Stimulated activated CD4-positive, alpha-beta T cell treated with anti-CD3 and anti-CD28 coated beads, Interleukin-15, amount 100 ng/mL, for 24 hours (primary cell): ENCODE measurements at places on chromosomes 12 and 14.
A peak's percentile ranks its signal among the peaks of the same experiment; 100 is the strongest.

GRCh38 chr14:97942921-97943320, 1145.7 kb downstream of the VRK1 start:
- no peak for DNase-seq

DNA sequence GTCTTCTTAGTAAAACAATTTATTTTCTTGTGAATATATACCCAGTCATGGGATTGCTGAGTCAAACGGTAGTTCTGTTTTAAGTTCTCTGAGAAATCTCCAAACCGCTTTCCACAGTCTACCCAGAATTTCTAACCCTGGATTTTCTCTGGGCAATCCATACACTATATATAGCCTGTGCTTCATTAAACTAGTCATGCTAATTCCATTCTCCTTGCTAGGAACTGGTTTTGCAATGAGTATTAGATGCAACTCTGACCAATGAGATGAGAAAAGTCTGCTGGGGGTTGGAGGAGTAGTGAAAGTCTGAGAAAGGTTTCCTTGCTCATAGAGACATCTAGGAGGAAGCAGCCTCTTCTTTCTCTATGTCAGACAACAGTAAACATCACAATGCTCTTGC, 196.1 kb upstream of the CDKN3 start:
- no peak for DNase-seq

DNA sequence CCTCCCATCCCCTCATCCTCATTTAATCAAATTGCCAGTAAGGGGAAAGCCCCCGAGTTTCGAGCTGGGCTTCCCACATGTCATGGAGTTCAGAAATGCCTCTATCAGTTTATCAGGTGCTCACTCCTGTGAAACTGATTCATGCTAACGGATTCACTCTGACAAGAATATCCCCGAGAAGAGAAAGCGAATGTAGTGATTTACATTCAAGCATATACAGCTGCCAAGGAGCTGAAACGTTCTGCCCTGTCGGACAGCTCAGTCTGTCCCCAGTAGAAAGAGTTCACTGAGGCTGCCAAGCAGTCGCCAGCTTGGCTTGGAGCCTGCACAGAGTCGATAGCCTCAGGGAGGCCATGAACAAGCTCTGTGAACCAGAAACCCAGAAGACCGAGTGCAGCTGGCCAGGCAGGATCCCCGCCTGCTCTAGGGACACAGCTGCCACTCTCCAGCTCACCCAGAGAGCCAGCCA, 88.4 kb downstream of the TMCC3 start:
- peak; percentile 13 for DNase-seq

DNA sequence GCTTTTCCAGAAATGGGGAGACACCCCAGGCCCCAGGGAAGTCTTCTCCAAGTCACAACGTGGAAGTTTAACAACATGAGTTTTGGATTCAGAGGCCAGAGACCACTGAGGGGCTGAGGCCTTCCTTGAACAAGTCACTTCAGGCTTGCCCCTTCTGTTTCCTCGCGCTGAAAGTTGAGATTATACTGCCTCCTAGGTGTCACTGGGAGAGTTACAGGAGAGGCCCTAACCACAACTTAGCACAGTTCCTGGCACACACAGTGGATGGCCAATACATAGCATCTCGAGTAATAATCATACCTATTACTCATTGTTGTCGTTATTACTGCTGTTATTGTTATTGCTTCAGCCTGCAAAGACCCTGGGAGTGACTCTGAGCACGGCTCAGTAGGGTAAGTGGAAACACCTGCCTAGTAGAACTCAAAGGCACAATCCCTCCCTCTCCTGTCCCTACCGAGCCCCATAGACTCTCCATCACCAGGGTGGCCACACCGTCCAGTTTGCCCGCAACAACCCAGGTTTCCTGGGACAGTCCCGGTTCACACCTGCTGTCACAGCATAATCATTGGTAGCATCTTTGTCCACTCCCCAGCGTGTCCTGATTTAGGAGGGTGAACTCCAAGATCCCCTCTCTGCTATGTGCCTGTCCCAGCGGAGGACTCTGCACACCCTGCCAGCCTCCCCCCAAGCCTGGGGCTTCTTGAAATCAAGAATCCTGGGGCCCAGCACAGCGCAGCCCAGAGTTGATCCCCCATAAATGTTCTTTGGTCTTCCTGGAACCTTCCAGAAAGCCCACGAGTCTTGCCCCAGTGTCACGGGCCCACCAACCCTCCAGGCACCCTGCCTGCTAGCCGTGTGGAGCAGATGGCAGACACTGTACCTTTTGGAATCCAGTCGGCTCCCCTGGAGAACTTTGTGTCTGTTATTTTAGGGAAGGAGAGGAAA, 85.0 kb downstream of the SYNE3 start:
- peak; percentile 12 for DNase-seq

DNA sequence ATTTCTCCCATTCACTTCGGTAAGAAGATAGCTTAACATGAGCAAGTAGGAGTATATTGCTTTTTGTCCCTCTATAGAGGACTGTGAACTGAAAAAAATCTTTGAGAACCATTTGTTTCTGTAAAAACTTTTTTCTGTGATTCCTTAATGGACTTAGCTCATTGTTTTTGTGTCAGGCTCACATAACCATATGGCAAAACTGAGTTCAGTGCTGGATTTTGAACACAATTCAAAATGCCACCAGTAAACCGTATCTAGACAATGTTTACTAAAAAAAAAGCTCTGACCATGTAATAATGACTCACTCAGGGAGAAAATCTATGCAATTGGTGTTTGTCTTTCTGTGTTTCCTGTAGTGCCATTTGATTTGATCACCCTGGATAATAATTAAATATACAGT, 5.2 kb downstream of the TRHDE start:
- DNase-seq, result no peak

DNA sequence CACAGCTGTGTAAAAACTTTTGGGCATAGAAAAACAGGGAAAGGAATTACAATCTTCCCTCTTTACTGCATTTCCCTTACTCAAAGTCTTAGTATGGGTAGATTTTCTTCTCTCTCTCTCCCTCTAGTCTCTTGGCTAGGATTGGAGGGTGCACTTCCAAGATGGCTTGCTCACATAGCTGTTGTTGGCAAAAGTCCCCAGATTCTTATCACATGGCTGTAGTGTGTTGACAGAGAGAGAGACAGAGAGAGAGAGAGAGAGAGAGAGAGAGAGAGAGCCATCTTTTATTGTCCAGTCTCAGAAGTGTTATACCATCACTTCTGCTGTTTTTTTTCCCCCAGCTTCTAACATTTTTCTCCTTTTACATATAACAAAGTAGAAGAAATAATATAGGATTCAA, 6.3 kb upstream of the OR4E2 start:
- DNase-seq, result no peak

DNA sequence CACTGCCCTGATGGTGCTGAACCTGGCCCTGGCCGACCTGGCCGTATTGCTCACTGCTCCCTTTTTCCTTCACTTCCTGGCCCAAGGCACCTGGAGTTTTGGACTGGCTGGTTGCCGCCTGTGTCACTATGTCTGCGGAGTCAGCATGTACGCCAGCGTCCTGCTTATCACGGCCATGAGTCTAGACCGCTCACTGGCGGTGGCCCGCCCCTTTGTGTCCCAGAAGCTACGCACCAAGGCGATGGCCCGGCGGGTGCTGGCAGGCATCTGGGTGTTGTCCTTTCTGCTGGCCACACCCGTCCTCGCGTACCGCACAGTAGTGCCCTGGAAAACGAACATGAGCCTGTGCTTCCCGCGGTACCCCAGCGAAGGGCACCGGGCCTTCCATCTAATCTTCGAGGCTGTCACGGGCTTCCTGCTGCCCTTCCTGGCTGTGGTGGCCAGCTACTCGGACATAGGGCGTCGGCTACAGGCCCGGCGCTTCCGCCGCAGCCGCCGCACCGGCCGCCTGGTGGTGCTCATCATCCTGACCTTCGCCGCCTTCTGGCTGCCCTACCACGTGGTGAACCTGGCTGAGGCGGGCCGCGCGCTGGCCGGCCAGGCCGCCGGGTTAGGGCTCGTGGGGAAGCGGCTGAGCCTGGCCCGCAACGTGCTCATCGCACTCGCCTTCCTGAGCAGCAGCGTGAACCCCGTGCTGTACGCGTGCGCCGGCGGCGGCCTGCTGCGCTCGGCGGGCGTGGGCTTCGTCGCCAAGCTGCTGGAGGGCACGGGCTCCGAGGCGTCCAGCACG, 4.7 kb downstream of the LTB4R start:
- DNase-seq, result no peak

DNA sequence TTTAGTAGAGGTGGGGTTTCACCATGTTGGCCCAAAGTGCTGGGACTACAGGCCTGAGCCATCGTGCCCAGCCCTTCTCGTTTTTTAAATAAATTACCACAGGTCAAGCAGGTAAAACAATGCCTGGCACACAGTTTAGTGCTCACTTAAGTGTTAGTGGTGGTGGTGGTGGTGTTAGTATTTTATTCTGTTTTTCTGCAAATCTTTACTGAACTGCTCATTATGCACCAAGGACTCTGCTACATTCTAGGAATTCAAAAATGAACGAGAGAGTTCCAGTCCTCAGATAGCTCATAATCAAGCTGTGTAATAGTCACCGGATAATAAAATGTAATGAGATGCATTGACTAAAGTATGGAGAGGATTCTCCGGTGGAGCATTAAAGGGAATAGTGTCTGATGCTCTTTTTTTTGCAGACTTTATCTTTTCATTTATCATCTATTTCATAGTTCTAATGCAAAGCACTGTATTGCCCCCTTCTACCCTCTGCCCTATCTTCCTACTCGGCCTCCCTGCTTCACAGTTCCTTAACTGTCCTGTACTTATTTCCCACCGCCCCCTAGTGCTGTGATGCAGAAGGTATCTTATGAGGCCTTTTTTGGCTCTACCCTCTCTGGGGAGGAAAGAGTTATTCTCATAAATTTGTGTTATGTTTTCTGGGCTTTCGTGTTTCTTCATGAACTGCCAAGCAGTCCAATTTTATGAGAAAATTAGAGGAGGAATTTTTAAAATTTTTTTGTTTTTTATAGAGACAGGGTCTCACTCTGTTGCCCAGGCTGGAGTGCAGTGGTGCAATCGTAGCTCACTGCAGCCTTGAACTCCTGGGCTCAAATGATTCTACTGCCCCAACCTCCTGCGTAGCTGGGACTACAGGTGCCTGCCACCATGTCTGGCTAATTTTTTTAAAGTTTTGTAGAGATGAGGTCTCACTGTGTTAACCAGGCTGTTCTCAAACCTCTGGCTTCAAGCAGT, 1.0 kb downstream of the ITFG2 start:
- peak; percentile 69 for DNase-seq

DNA sequence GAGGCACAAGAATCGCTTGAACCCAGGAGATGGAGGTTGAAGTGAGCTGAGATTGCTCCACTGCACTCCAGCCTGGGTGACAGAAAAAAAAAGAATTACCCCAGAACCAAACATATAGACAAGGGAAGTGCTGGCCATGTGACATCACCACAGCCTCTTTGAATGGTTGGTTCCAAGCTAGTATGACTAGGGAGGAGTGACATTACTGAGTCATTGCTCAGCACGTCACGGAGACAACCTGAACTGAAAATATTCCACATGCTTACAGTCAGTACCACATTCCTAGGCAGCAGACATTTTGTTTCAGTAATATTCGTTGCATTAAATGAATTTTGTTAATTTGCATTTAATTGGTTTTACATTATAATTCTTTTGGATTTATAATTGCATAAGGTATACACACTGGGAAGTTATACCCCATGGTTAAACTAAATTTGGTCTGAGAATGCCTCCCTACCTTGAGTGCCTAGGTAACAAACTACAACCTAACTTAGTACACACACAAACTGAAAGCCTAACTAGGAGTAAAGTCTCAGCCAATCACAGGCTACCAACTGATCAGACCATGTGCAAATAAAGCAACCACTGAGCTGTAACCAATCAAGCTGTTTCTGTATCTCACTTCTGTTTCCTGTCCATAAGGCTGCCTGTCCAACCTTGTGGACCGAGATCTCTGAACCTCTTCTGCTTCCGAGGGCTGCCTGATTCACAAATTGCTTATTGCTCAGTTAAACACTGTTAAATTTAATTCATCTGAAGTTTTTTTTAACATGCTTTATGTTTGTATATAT, 164.4 kb downstream of the CAND1 start:
- DNase-seq, result no peak

DNA sequence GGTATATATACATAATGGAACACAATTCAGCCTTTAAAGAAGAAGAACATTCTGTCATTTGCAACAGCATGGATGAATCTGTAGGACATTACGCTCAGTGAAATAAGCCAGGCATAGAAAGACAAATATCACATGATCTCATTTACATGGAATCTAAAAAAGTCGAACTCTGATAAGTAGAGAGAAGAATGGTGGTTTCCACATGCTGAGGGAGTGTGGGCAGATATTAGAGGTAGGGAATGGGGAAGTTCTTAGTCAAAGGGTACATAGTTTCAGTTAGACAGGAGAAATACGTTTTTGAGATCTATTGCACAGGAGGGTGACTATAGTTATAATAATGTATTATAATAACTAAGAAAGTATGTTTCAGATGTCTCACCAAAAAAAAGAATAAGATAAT, 71.4 kb downstream of the ADAMTS20 start:
- DNase-seq, result no peak

GRCh38 chr12:89706986-89707702, 1.5 kb downstream of the ATP2B1 start:
- DNase-seq, result no peak

DNA sequence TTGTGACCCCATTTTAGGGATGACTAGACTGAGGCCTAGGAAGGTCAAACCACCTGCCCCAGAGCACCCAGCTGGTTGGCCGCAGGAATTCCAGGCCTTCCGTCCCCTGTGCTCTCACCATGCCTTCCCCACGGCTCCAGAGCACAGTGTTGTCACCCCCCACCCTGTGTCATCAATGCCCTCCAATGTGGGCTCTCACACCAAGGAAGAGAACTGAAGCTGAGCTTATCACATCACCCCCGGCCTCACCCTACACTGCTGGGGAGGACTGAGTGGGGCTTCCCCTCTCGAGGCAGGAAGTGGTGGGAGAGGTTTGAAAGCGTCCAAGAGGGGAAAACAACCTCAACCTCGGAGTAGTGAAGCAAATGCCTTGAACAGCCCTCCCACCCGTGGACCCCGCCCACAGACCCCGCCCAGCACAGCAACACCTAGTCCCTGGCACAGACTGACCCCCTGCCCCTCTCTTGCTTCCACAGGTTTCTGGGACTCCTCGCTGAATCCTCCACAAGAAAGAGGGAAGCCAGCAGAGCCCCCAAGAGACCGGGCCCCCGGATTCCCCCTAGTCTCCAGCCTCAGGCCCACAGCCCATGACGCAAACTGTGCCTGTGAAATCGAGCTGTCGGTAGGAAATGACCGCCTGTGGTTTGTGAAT, 97.2 kb downstream of the LGMN start:
- peak; percentile 86 for DNase-seq

DNA sequence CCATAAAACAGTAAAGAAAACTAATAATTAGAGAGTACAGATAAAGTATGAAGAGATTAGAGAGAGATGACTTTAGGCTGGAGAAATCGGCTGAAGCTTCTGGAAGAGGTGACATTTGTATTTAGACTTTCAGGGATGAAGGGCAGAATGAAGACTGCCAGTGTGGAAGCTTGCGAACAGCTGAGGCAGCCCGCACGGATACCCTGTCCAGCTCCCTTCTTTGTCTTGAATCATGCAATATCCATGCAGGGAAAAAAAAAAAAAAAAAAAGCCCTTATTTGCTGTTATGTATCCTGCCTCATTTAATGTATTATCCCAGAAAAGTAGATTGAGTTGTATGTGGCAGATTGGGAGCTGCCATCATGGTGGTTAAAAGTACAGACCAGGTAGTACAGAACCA, 331.8 kb downstream of the ZFP36L1 start:
- DNase-seq, result no peak
